Lung microvascular endothelial cell (primary cell): ENCODE measurements at places on chromosomes 11 and 22. TPM values are rescaled to one million over a fixed set of nuclear protein-coding genes. Genes with fewer than 3 reads are reported as not detected.

TIGD3 gene
- total RNA-seq, result 0.22 TPM in 1 of 2 replicates, not detected in the other

KCNK7 gene
- under 0.01 and 0.20 TPM in 2 replicates for total RNA-seq

CNGA4 gene
- not detected in 2 replicates for total RNA-seq

TANGO2 gene
- 42.3 and 46.8 TPM in 2 replicates for total RNA-seq

SLC43A1 gene
- total RNA-seq, result 9.6 and 16.9 TPM in 2 replicates

DGCR6 gene
- total RNA-seq, result 0.60 and 2.4 TPM in 2 replicates

CECR2 gene
- total RNA-seq, result under 0.01 TPM in 2 replicates

NLRP10 gene
- total RNA-seq, result not detected in 2 replicates

SESN3 gene
- total RNA-seq, result 19.0 and 51.2 TPM in 2 replicates

IRAG1 gene
- total RNA-seq, result 0.44 and 0.79 TPM in 2 replicates

MS4A6E gene
- total RNA-seq, result not detected in 2 replicates

KCNQ1 gene
- under 0.01 TPM in 1 of 2 replicates, not detected in the other for total RNA-seq

SLC6A5 gene
- total RNA-seq, result not detected in 2 replicates

ZNF280B gene
- total RNA-seq, result 0.20 and 0.22 TPM in 2 replicates

HEPN1 gene
- total RNA-seq, result under 0.01 and 0.20 TPM in 2 replicates

POU2AF3 gene
- not detected in 2 replicates for total RNA-seq
